ENCODE measurements at places on chromosomes 11 and 22. TPM values are rescaled to one million over a fixed set of nuclear protein-coding genes. Genes with fewer than 3 reads are reported as not detected.
A peak's percentile ranks its signal among the peaks of the same experiment; 100 is the strongest.

Gene PATE2
- 0.32 TPM for total RNA-seq

GRCh38 chr11:109644152-109644551 is 222.2 kb downstream of the C11orf87 start:
- no peaks in the 10 kb centered on the region for H3K27me3 ChIP-seq
- no peak for DNase-seq
- no peak overlapping the region for H3K4me3 ChIP-seq
- no peaks in the 10 kb centered on the region for H3K4me1 ChIP-seq
- H3K36me3 ChIP-seq: no peaks in the 10 kb centered on the region

Gene SLC43A1
- 12.0 TPM for total RNA-seq

Gene CABP4
- 10.7 TPM for total RNA-seq

- DNase-seq: no peak
- H3K4me1 ChIP-seq: no peaks in the 10 kb centered on the region
- H3K27me3 ChIP-seq: no peaks in the 10 kb centered on the region
- H3K27ac ChIP-seq: peak overlapping the region; percentile 2
- no peak overlapping the region for H3K4me3 ChIP-seq
These were observed 112.1 kb downstream of the RPL27A start for GRCh38 chr11:8794677-8795103.

Gene TRIM6
- 2.2 TPM for total RNA-seq

Gene AMOTL1
- total RNA-seq: 39.0 TPM

DNA sequence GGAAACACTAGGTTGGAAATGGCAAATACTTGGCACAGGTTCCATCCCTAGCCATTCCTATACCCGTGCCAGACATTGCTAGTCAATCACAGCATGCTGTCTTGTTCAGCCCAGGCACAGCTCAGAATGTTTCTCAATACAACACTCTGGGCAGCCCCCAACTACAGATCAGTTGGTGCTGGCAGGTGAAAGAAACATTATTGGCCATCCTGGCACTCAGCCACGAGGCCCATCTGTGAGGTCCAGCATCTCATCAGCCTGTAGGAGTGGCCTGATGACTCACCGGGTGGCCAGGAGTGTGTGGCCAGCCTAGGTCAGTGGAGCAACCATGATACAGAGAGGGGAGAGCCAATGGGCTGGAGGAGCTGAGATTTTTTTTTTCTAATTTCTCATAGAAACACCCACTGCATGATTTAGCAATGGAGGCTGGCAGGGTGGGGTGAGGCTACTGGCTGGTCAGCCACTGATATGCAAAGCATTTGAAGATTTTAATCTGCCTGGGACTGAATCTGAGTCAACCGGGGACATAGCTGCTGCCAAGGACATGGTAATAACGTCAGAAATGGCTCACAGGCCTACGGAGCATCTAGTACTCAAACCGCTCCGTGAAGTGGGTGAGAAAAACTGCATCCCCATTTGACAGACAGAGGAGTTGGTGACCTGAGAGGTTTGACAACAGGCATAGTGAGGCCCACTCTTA is 5.4 kb downstream of the MYO18B start:
- no peaks in the 10 kb centered on the region for H3K4me1 ChIP-seq
- no peaks in the 10 kb centered on the region for H3K36me3 ChIP-seq
- H3K4me3 ChIP-seq: no peak overlapping the region
- H3K27ac ChIP-seq: no peak overlapping the region
- no peaks in the 10 kb centered on the region for H3K27me3 ChIP-seq

GRCh38 chr22:45904236-45904635 is 72.7 kb downstream of the WNT7B start:
- peaks cover 3% of the 10 kb centered on the region for H3K4me1 ChIP-seq
- H3K4me3 ChIP-seq: no peak overlapping the region
- H3K27ac ChIP-seq: no peak overlapping the region
- no peaks in the 10 kb centered on the region for H3K36me3 ChIP-seq
- H3K27me3 ChIP-seq: no peaks in the 10 kb centered on the region

Gene BCO2
- 5.2 TPM for total RNA-seq

DNA sequence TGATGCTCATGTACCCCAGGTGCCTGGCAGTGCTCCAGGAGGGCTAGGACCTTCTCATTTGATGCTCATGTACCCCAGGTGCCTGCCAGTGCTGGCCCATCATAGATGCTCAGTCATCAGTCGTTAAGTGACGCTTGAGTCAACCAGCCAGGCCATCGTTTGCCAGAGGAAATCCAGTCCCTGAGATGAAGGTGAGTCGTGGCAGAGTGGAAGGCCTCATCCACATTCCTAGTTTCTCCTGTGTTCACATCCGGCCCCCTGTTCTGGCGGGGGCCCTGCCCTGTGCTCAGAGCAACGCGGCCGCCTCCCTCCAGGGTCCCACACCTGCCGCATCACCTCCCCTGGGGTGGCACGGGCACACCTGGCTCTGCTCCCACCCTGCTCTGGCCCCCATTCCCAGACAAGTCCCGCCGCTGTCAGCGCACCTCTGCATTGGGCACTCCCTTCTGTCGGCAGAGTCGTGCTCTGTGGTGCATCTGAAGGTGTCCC is 279.9 kb downstream of the BRD1 start:
- no peak overlapping the region for H3K27ac ChIP-seq
- no peak for DNase-seq
- H3K4me1 ChIP-seq: no peaks in the 10 kb centered on the region

Gene OR8A1
- not detected for total RNA-seq

Gene RANGAP1
- total RNA-seq: 54.1 TPM

- H3K27ac ChIP-seq: peak overlapping the region; percentile 83
- H3K27me3 ChIP-seq: no peaks in the 10 kb centered on the region
- H3K4me3 ChIP-seq: no peak overlapping the region
These were observed 440.3 kb downstream of the ETS1 start for GRCh38 chr11:128146926-128147605.

Gene MN1
- total RNA-seq: 2.0 TPM

- H3K4me1 ChIP-seq: no peaks in the 10 kb centered on the region
- H3K4me3 ChIP-seq: no peak overlapping the region
- no peak for DNase-seq
- no peaks in the 10 kb centered on the region for H3K27me3 ChIP-seq
These were observed 377.2 kb upstream of the DDI1 start for GRCh38 chr11:103659206-103659618.

- no peak overlapping the region for H3K27ac ChIP-seq
- H3K36me3 ChIP-seq: no peaks in the 10 kb centered on the region
- H3K4me3 ChIP-seq: no peak overlapping the region
- H3K4me1 ChIP-seq: no peaks in the 10 kb centered on the region
- no peaks in the 10 kb centered on the region for H3K27me3 ChIP-seq
- DNase-seq: no peak
These were observed 9.1 kb downstream of the EFCAB6 start for GRCh38 chr22:43802897-43803495.

DNA sequence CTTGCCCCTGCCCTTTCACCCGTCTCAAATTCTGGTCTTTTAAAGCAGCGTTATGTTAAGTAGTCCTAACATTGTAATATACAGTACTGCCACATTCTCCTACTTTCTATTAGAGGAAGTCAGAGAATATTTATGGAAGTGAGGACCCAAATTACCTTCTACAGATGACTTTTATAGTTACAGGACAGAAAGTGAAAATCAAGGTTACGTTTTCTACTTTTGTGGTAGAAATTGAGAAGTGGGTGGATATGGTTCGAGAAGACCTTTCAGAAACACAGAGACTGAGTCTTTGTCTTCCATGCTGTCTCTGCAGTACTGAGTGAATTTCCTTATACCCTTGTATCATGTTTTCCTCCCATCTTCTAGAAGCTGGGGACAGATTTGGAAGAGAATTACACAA is 17.1 kb downstream of the SC5D start:
- H3K4me1 ChIP-seq: no peaks in the 10 kb centered on the region
- no peak overlapping the region for H3K4me3 ChIP-seq
- H3K27me3 ChIP-seq: no peaks in the 10 kb centered on the region
- H3K27ac ChIP-seq: no peak overlapping the region
- DNase-seq: no peak

GRCh38 chr22:39174498-39175352 is 22.2 kb upstream of the CBX7 start:
- peak overlapping the region; percentile 40 for H3K4me3 ChIP-seq
- H3K27me3 ChIP-seq: no peaks in the 10 kb centered on the region
- no peaks in the 10 kb centered on the region for H3K36me3 ChIP-seq
- H3K4me1 ChIP-seq: peaks cover 28% of the 10 kb centered on the region
- H3K27ac ChIP-seq: peak overlapping the region; percentile 88

Gene ZNF215
- total RNA-seq: 2.3 TPM

- H3K27ac ChIP-seq: no peak overlapping the region
- no peaks in the 10 kb centered on the region for H3K27me3 ChIP-seq
- H3K36me3 ChIP-seq: no peaks in the 10 kb centered on the region
- no peaks in the 10 kb centered on the region for H3K4me1 ChIP-seq
- no peak for DNase-seq
These were observed 9.7 kb upstream of the UBASH3B start for GRCh38 chr11:122645847-122646246.

Gene SCGB1A1
- not detected for total RNA-seq

Gene RPLP2
- 583 TPM for total RNA-seq

DNA sequence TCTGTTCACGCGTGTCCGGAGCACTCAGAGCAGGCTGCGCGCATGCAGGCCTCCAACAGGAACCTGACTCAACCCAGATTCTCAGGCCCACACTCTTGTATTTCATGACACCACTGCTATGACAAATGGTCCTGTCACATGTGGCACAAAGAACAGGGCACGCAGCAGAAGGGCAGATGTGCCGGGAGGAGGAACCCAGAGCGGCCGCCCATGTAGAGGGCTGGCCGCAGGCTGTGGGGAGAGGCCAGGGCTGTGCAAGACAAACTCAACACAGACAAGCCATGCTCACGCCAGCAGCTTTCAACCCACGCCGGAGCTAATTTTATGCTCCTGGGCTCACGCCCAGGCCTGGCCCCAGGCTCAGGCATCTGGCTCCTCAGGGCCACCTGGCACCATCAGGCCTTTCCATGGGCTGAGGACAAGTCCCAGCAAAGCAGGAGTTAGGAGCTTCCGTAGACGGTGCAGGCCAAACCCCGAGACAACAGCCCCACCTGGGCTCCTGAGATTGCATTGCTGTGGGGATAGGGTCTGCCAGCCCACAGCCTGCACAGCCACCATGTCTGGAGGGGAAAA is 40.0 kb downstream of the DUSP8 start:
- no peaks in the 10 kb centered on the region for H3K27me3 ChIP-seq
- H3K4me1 ChIP-seq: peaks cover 23% of the 10 kb centered on the region
- H3K4me3 ChIP-seq: no peak overlapping the region
- no peak for DNase-seq
- peak overlapping the region; percentile 58 for H3K27ac ChIP-seq
- H3K36me3 ChIP-seq: no peaks in the 10 kb centered on the region

GRCh38 chr11:36427876-36428275 is 82.2 kb downstream of the TRAF6 start:
- no peak overlapping the region for H3K4me3 ChIP-seq

GRCh38 chr22:43449205-43449830 is 37.5 kb downstream of the MPPED1 start:
- H3K27me3 ChIP-seq: no peaks in the 10 kb centered on the region
- no peak overlapping the region for H3K4me3 ChIP-seq
- DNase-seq: no peak
